ENCODE measurements at places on chromosomes 3 and 15. TPM values are rescaled to one million over a fixed set of nuclear protein-coding genes. Genes with fewer than 3 reads are reported as not detected.
A peak's percentile ranks its signal among the peaks of the same experiment; 100 is the strongest.

OXNAD1 gene
- 53.9 TPM for total RNA-seq

USP8 gene
- 59.6 TPM for total RNA-seq

PCLAF gene
- 100 TPM for total RNA-seq

GOLGA6L7 gene
- total RNA-seq, result not detected

CELSR3 gene
- 12.6 TPM for total RNA-seq

- peak; percentile 34 for DNase-seq
These were observed 109.6 kb downstream of the ETFA start for GRCh38 chr15:76201536-76202255.

GRCh38 chr15:43915631-43916325 is 89.0 kb downstream of the WDR76 start:
- no peak for DNase-seq

GRCh38 chr15:77568973-77569728 is 63.6 kb downstream of the LINGO1 start:
- no peak for DNase-seq

DNA sequence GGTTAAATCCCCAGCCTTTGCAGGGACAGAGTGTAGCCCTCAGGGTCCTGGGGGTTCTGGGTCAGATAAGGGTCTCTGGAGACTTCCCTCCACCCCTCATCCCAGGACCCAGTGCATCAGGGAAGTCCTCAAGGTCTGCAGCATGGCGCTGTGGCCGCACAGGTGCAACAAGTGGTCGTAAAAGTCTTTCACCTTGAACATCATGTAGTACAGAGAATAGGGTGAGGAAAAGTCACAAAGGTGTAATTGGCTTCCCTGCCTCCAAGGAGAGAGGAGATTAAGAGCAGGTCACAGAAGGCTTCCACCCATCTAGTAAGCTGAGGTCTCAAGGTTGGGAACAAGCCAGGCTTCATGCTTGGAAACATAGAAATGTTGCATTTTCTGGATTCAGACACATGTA is 29.2 kb upstream of the PLA2G4D start:
- no peak for DNase-seq

GRCh38 chr3:45885979-45886705 is at the start of gene CCR9:
Gene CCR9, plus strand, starts transcription at chr3:45886543. Its CDS starts 8,391 bp downstream, at chr3:45894934.
- DNase-seq, result no peak

GRCh38 chr3:63940389-63940757 is 28.2 kb upstream of the SCAANT1 start:
- DNase-seq, result no peak
